ENCODE measurements at places on chromosomes 12 and 14.

- DNase-seq: peak; percentile 62
Observed at GRCh38 chr12:2284321-2284813, 231.6 kb downstream of the CACNA1C start.

- no peak for DNase-seq
Observed at GRCh38 chr12:102730996-102731395, 186.0 kb downstream of the PAH start.

GRCh38 chr14:81406863-81407262, 6.7 kb upstream of the STON2 start:
- DNase-seq: no peak

GRCh38 chr14:100031506-100032281, 33.5 kb upstream of the EVL start:
- DNase-seq: no peak

DNA sequence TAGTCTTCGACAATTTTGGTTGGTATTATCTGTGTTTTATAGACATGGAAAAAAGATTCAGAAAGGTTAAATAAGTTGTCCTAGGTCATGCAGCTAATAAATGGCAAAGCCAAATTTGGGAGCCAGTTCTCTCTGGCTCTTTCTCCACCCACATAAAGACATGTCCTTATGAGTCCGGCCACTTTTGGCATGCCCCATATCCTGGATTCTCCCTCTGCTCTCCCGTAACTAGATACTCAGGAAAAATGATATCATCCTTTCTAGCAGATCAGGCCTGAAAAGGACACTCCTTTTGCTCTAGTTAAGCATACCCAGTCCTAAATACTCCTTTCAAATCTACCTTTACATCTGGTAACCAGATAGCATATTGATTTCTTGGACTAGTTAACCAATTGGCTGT, 64.4 kb downstream of the TTLL5 start:
- DNase-seq: no peak

- no peak for DNase-seq
Observed at GRCh38 chr12:7079826-7080125, 12.5 kb downstream of the C1R start.

GRCh38 chr12:53603196-53603595, 23.0 kb downstream of the ATF7 start:
- DNase-seq: no peak

- DNase-seq: no peak
Observed at GRCh38 chr14:73613046-73613383, 698 bp downstream of the ACOT6 start.

DNA sequence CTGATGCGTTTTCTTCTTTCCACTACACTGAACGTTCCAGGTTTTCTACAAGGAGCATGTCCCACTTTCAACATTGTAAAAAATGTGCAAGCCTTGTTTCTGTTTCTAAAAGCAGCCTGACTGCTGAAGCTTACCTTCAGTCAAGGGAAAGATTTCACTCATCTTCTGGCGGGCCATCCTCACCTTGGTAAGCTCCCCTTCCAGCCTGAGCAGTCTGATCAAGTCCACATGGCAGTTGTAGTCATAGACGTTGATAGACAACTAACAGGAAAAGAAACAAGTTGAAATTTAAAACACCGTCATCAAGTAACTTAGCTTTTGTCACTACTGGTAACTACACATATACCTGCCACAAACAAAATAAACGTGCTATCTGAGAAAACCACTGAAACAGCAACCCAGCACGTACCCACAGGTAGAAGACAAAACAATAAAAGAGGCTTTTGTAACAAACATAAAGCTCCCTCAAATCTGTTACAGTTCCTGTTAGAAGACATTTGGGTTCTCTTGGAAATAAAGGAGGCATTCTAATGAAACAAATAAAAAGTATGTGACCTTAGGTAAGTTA, 11.9 kb downstream of the SART3 start:
- no peak for DNase-seq

GRCh38 chr12:104855599-104855998, 102.5 kb downstream of the SLC41A2 start:
- DNase-seq: no peak

Data from SK-N-SH (cell line).